ENCODE measurements at places on chromosomes 5 and 9.

GRCh38 chr5:114324282-114324681 lies 37.6 kb upstream of the KCNN2 start:
- no peak for DNase-seq

GRCh38 chr9:91043811-91044175 lies 242.2 kb downstream of the SYK start:
- DNase-seq = no peak

- no peak for DNase-seq
Measured at GRCh38 chr5:16179511-16179935, at the start of gene MARCHF11. TSS of gene MARCHF11 (minus strand) at chr5:16179791. CDS start at chr5:16179575, 216 bp downstream.

DNA sequence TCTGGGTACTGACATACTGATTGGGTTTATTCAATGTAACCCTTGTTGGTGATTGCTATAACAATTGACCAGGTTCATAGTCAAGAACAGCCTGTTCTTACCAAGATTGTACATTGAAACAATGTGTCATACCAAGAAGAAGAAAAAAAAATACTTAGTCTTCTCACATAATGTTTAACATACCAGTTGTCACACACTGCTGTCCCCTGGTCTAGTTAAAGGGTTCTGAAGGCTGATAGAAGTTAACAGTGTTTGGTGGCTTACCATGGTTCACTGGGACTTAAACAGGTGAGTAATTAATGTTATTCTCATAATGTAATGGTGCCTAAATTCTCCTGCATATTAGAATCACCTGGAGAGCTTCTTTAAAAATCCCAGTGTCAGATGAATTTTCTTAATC lies 18.5 kb upstream of the CDC42SE2 start:
- DNase-seq = no peak

GRCh38 chr5:179382486-179382885 lies 37.2 kb upstream of the ADAMTS2 start:
- DNase-seq = no peak

DNA sequence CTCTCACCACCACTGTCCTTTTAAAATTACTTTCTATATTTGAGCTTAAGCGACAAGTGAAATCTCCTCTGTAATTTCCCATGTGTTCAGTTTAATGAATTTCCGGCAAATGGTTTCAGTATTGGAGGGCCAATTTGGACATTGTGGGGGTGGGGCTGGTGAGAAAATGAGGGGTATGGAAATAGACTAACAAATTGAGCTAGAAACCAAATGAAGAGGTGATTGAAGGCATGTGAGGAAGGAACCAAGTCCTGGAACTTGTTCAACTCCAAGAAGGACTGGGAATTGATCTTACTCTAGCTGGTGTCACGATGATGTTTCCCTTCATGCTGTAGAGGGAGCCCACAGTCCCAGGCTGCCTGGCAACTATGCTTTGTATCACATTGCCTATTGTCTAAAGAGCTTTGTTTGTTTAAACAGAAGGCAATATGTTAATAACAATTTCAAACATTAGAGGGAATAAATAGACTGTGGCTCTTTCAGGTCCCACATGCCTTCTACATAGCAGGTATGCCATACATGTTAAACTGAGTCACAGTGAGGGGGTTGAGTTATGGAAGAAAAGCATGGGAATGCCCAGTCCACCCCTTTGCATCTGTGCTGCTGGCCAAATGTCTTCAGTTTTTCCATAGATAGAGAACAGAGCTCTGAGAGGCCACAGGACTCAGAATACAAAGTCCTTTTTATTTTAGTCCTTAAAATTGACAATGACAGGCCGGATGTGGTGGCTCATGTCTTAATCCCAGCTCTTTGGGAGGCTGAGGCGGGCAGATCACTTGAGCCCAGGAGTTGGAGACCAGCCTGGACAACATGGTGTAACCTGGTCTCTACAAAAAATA lies 25.0 kb upstream of the MATR3 start:
- DNase-seq = no peak

DNA sequence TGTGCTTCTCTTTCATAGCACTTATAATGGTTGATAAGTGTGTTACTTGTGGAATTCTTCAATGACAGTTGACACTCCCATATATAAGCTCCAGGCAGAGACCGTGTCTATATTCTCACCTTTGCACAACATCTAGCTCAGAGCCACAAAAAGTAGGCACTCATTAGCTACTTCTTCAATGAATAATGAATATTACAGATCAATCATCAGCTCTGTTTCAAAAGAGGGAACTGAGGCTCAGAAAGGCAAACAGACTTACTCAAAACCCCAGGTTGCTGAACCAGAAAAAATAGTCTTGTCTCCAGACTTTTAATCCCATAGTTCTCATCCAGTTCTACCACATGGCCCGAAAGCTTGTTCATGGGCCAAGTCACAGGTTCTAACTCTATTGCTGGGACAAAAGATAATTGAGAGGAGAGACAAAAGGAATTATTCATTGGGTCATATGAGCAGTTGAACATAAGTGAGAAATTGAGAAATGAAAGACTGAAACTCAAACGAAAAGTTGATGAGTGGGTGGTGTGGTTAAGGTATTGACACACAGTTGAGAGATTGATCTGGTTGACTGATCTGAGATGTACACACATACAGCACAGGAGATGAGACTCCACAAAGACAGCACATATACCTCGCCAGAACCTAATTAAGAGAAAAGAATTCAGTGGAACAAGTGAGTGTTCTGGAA lies 381.6 kb downstream of the EFNA5 start:
- no peak for DNase-seq

- no peak for DNase-seq
Measured at GRCh38 chr5:68435611-68436010, 220.1 kb downstream of the PIK3R1 start.

GRCh38 chr5:171050916-171051315 lies 189.1 kb downstream of the RANBP17 start:
- no peak for DNase-seq

DNA sequence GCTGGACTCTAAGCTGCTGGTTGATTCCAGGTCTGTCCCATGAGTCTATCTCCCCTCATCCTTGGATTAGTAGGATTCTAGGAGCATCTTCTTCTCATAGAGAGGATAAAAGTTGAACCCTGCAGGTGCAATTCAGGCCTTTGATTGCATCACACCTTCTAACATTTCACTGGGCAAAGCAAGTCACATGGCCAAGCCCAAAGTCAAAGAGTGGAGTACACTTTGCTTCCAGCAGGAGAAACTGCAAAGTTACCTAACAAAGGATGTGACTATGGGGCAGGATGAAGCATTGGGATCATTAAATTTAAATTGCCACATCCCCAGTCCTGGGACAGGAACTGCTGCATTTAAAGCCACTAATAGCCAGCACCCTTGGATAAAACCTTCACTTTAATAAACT lies 51.0 kb upstream of the EGFLAM start:
- no peak for DNase-seq

- DNase-seq = no peak
Measured at GRCh38 chr5:88736494-88736893, 146.5 kb downstream of the MEF2C start.

GRCh38 chr5:120550358-120550757 lies 86.3 kb downstream of the PRR16 start:
- DNase-seq = no peak

DNA sequence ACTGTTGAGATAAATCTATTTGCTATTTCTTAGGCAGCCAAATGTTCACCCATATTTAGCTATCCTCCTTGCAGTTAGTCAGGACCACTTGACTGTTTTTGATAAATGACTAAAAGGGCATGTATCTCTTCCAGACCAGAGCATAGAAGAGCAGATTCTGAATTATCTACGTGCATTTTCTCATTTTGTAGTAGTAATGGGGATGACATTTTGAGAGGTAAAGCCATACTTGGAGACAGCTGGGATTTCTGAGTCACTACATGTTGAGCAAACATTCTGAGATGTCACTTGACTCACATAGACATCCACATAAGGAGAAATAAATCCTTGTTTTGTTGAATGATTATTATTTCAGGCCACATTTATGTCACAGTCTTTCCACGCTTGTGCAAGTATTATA lies 297.6 kb downstream of the CDH10 start:
- DNase-seq = no peak

DNA sequence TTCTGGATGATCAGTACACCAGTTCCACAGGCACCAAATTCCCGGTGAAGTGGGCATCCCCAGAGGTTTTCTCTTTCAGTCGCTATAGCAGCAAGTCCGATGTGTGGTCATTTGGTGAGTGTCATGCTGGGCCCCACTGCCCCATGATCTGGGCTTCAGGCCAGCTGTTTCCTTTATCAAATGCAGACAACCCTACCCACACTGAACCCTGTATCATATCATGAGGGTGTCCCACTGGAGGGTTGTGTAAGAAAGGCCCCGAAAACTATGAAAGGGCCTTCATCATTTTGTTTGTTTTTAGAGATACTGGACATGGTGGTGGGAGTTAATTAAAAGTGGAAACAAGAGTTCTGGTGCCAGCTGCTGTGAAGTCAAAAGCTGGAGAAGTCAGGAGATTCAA lies 20.0 kb upstream of the CYFIP2 start:
- no peak for DNase-seq

DNA sequence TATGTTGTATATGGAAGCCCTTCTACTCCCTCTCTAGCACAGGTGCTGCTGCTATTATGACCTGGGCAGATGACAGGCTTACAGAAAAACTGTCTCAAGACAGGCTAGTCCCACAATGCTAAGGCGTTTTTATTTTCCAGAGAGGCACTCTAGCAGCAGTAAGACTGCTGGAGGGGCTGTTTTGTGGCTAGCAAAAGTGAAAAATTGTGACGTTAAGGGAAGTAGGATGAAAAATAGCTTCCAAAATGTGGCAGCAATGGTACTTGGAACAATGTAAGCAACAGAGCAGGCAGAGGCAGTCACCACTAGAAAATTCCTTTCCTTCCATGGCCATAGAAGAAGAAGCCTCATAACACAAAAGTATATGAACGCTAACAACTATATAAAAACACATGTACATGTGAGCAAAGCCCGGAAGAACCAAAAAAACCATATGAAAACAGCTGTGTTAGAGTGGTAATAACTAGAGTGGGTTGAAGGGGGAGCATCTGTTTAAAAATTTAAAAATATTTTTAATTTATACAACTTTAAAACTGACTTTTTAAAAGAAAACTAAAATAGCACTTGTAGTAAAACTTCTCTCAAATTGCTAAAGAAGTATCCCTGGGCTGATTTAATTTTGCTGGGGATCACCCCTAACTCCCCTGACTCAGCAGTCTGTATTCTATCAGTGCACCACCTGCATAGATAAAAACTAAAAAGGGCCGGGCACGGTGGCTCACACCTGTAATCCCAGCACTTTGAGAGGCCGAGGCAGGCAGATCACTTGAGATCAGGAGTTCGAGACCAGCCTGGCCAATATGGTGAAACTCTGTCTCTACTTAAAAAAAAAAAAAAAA lies 30.6 kb downstream of the CLINT1 start:
- DNase-seq = no peak

DNA sequence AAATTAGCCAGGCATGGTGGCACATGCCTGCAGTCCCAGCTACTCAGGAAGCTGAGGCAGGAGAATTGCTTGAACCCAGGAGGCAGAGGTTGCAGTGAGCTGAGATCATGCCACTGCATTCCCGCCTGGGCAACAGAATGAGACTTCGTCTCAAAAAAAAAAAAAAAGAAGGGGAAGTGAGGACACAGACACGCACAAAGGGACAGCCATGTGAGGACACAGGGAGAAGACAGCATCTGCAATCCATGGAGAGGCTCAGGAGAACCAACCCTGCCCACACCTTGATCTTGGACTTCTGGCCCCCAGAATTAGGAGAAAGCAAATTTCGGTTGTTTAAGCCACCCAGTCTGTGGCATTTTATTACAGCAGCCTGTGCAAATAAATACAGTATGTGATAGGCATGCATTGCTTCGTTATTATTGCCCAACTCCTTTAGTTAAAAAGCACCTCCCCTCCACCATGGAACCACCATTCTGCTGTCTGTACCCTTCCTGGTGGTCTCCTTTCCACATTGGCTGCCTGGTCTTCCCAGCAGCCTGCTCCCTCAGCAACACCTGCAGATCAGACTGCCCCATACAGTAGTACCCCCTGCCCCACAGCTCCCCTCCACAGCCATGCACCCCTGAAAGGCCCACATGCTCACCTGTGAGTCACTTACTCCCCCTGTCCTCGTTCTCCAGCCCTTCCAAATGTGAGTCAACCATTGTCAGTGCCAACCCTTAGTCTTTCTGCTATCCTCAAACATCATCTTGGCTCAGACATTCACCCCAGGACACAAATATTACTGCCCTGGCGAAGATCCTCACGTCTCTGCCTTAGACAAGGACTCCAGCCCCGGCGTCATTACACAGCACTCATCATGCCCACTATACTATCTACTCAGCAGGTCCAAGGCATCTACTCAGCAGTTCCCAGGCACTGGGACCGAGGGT lies 128.8 kb downstream of the ROR2 start:
- DNase-seq = no peak

- DNase-seq = no peak
Measured at GRCh38 chr9:98215821-98216220, 23.4 kb upstream of the CORO2A start.

DNA sequence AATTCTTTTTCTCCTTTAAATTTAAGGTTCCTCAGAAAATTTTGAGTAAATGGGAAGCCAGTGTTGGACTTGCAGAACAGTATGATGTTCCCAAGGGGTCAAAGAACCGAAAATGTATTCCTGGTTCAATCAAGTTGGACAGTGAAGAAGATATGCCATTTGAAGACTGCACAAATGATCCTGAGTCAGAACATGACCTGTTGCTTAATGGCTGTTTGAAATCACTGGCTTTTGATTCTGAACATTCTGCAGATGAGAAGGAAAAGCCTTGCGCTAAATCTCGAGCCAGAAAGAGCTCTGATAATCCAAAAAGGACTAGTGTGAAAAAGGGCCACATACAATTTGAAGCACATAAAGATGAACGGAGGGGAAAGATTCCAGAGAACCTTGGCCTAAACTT lies 76.0 kb downstream of the NSD1 start:
- DNase-seq = no peak

DNA sequence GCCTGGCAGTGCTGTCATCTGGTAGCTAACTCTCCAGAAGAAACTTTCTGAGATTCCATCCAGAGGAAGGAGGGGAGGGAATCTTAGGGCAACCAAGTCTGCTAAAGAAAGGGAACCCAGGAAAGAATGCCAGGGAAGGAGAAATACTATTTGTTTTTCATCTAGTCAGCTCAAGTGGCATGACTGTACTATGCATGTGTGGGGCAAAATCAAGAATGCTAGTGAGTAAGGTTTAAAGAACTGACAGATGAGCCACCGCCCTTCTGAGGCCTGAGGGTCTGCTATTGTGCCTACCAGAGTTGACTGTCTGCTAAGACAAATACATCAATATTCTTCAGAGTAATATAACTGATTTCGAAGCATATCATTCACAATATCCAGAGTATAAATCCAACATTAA lies 204.2 kb downstream of the SLC12A2 start:
- no peak for DNase-seq

- no peak for DNase-seq
Measured at GRCh38 chr5:180213256-180213600, 4.2 kb upstream of the RASGEF1C start.
